ENCODE measurements at places on chromosomes 5 and 9.

- no peak for DNase-seq
These were observed 52.2 kb downstream of the MTAP start for GRCh38 chr9:21854594-21854993.

DNA sequence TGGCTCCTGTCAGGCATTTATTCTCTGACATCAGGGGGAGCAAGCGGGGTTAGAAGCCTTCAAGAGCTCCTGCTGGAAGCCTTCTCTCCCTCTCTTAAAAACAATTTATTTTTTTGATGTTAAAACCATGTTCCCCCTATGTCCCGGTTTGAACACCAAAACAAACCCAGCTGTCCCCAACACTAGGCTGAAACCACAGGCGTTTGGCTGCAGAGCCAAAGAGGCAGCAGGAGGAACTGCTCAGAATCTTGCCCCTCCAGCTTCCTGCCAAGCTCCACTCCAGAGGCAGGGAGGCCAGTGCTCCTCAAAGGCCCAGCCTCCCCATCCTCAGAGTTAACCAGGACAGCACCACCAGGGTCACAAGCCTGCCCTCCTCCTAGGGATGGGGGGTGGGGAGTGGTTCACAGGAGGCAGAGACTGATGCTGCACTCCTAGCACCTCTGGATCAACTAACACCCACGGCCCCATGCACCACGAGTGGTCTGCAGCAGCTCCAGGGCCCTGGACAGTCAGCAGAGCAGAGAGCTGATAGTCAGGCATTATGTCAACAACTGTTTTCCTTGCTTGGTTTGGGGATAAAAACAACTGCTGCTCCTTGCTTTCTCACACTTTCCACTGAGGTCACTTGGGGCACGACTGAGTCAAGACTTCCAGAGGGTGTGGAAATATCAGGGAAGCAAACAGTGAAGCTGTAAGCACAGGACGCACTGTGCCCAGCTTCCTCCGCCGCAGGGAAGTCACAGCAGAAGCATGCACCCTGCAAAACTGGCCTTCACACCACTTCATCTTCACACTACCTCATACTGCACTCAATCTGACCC lies 96.5 kb upstream of the ADRA1B start:
- DNase-seq, result peak; percentile 68

DNA sequence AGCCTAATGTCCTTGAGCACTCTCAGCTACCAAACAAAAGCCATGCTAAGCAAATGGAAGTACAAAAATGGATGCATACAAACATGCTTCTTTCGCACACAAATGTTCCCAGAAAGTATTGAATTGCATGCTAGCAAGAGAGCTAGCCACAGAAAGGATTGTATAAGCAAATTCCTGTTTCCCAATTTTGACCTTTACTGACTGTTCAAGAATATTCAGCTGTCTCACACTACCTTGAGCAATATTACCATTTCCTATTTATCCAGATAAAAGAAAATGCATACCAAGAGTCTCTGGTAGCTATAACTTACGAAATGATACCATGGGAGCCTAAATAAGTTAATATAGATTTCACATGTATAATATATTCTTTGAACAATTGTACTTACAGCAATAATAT lies 264.6 kb downstream of the TMEM167A start:
- DNase-seq, result no peak

DNA sequence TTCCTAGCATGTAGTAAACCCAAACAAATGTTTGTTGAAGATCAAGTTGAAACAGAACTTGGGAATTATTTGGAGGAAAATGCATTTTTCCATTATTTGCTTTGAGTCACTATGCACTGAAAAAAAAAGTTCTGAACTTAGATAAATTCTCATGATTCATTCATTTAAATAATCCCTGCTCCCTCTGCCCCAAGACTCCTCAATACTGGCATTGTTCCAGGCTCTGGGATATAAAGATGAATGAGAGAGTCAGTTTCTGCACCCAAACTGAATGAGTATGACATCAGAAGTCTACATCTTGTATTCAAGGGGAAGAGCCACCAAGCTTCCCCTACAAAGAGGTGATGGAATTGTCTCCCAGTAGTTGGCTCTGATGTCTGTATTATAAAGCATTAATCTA lies 123.9 kb downstream of the SEC61B start:
- no peak for DNase-seq

DNA sequence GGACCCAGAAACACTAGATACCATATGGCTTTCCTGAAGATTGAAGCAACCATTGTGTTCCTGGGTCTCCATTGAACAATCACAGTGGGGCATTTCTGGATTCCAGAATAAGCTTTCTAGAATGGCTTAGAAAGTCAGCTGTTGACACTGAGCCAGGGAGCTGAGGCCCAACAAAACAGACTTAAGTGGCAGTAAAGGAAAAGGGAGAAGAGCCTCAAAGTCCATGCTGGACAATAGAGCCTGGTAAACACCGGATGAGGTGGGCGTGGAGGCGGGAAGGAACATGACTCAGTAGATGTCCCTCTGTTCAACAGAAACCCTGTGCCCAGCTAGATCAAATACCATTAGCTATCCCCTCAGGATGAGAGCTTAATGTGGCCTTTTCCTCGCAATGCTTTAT lies 14.8 kb downstream of the SPARC start:
- no peak for DNase-seq

GRCh38 chr5:92944903-92945604 lies 636.0 kb downstream of the NR2F1-AS1 start:
- DNase-seq, result peak; percentile 62

DNA sequence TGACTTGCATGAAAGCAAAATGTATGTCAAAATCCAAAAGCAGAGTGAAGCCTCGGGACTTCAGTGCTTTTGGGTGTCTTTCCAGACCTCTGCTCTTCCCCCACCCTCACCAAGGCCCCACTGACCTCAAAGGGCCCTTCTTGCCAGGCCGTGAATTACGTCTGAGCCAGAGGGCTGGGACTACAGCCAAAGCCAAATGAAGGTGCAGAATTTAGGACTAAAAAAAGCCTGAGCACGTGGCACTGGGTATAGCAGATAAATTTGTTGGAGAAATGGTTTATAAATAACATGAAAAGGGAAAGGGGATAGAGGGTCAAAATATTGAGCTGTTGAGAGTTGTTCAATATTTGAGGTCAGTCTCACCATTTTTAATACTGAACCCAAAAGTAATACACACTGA lies 163.4 kb downstream of the GHR start:
- no peak for DNase-seq

DNA sequence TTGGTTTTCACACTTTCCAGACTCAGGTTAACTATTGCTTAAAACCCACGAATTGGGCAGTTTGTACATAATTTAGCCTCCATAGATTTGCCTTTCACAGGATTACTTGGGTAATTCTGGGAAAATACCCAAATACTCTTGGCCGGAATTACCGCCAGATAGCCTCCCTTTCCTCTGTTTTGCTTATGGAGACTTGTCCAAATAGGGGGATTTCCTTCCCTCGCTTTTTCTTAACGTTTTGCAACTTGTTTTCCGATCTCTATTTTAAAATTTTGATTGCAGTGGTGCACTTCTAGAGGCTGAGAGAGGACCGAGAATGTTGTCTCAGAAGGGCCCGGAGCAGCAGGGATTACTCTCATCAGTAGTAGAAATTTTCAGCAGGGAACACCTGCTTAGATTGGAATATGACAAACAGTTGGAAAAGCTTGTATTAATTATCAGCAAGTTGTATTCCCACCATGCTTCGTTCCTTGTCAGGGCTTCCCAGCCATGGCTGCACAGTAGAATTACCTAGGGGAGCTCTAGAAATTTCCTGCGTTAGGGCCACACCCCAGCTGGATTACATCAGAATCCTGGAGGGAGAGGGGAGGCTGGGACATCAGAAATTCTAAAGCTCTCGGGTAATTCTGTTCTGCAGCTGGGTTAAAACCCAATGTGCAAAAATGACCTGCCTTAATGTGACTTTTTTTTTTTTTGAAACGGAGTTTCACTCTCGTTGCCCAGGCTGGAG lies 329.1 kb downstream of the SH3GL2 start:
- no peak for DNase-seq

- no peak for DNase-seq
These were observed 20.7 kb upstream of the EBF1 start for GRCh38 chr5:159120446-159120845.

DNA sequence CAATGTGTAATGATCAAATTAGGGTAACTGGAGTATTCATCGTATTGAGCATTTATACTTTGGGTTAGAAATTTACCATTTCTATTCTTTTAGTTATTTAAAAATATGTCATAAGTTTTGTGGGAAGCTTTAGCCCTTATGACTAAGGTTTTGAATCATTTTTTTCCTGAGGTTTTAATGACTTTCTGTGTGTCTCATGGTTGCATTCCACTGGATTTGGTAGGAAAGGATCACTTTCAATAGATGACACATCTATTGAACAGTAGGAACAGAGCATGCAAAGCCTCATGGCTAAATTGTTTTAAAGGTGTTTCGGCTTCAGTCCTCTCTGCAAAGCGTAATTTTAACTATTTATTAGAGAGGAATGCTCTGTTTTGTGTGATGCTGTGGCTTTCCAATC lies 512.4 kb upstream of the CHD1 start:
- DNase-seq, result no peak

GRCh38 chr5:137367951-137368350 lies 131.2 kb downstream of the SPOCK1 start:
- DNase-seq, result no peak

DNA sequence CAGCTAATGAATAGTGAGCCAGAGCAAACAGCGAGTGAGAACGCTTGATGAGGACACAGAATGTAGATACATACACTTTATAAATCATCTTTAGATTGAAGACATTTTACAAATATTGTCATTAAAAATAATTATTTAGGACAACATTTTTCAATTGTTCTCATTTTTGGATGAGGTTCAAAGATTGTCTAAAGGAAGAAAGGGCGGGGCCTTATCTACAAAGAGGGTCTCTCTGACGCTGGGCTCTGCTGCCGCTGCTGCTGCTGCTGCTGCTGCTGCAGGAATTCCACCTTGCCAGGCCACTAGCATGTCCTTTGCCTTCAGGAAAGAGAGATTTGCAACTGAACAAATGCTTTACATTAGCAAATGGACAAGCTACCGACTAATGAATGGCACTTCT lies 220.7 kb upstream of the TMEM161B start:
- DNase-seq, result no peak

- no peak for DNase-seq
These were observed 105.8 kb downstream of the ROR2 start for GRCh38 chr9:91844190-91844589.

All from smooth muscle cell of the brain vasculature (primary cell).